ENCODE measurements at places on chromosomes 7 and 10.

- DNase-seq: peak; percentile 39
These were observed 18.8 kb upstream of the MINDY3 start for GRCh38 chr10:15879058-15879457.

- DNase-seq: no peak
These were observed 63.2 kb upstream of the CAV2 start for GRCh38 chr7:116436305-116436826.

- no peak for DNase-seq
These were observed 267.8 kb upstream of the MYO3A start for GRCh38 chr10:25666276-25666675.

- no peak for DNase-seq
These were observed 19.8 kb upstream of the ATE1 start for GRCh38 chr10:121947343-121948330.

DNA sequence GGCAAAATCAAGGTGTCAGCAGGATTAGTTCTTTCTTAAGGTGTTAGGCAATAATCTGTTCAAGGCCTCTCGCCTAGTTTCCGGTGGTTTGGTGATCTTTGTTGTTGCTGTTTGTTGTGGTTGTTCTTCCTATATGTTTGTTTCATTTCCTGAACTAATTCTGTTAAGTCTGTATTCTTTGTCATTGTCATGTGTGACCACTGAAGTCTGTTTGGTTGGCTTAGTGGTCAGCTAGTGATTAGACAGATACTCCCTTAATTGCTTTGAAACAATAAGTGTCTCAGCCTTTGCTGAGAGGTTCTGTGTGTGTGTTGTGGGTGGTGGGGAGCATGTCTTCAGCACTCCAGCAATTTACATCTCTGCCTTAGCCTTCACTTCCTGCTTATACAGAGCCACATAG, 46.0 kb downstream of the ABCC2 start:
- DNase-seq: peak; percentile 42

- no peak for DNase-seq
These were observed 202.1 kb upstream of the SMIM30 start for GRCh38 chr7:113320419-113320818.

- DNase-seq: no peak
These were observed 247.6 kb downstream of the EMX2 start for GRCh38 chr10:117790179-117790578.

DNA sequence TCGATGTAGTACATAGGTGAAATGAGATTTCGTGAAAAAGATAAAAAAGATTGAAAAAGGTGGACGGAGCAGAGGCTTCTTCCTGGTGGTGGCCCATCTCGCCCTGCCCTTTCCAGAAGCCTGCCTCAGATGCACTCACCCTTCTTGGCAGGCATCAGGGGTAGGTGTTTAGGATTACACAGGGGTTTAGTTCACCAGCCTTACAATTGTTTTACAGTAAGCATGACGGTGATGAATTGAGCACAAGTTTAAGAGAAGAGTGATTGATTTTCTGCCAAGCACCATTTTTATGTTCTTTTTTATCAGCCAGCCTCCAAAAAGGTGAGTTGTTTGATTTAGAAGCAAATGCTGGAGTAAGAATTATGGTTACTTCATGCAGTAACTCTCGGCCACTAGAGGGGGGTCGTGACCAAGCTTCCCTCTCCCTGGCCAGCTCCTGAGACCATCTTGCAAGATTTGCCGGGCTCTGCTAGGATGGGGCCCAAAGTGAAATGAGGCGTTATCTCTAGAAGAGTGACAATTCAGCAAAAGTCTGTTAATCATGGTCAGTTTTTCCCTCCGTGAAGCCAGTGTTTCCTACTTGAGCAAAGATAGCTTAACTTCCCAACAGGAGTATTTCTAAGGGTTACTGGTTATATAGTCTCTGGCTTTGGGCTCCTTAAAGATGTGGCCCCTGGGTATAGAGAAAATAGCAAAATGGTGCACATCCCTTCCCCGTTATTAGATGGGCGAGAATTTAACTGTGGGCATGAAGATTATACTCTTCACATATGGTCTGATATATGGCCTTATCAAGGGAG, 228.8 kb downstream of the BMPER start:
- DNase-seq: peak; percentile 13

- DNase-seq: no peak
These were observed 831 bp downstream of the CCDC7 start for GRCh38 chr10:32446536-32447406.

GRCh38 chr7:115475206-115475605, 553.3 kb downstream of the MDFIC start:
- no peak for DNase-seq

DNA sequence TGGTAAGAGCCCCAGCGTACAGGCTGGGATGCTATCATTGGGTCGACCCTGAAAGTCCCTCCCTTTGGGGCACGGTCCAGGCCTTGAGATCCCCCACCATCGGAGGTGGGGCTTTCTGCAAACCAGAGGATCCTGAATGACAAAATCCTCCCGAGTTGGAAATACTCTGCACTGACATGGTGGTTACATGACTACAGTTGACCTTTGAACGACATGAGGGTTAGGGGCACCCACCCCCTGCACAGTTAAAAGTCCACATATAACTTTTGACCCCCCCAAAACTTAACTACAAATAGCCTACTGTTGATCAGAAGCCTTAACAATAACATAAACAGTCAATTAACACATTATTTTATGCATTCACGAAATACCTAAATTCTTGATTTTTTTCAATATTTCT, 13.1 kb downstream of the HSPA12A start:
- no peak for DNase-seq

DNA sequence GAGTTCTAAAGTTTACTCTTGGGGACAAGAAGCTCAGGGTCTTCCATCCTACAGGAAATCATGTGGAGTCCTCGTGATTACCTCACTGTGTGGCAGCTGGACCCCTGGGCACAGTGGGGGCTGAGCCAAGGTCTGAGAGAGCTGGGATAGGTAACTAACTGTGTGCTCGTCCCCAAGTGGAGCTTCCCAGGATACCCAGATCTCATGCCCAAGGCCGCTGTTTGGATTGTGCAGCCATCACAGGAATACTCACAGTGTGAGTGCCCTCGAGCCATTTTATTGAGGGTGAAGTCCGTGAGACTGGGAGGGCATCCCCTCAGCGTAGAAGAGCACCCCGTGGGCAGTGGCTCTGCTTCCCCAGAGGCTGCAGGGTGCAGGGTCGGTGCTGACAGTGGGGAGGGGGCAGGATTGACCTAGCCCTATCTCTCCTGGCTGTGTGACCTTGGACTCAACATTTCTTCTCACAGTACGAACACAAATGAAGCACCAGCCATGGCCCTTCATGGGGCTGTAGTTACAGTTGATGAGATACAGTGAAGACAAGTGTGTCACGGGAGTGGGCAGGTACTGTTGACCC, 69.6 kb upstream of the LEP start:
- no peak for DNase-seq

DNA sequence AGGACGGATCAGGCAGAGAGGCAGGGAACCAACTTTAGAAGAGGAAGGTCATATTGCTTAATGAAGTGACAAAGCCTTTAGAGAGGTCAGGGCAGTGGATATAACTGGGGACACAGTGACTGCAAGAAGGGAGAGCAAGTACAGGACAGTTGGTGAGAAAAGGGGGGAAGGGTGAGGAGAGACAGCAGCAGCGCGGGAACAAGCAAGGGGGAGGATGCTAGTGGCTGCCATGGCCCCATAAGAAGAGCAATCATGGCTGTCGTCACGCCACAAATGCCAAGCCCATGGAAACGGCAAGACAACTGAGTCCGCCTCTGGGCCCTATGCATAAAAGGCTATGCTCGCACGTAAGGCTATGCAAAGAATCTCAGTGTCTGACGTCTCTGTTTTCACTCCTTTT, 9.1 kb downstream of the ZNF3 start:
- DNase-seq: no peak

- DNase-seq: no peak
These were observed 2.7 kb upstream of the FEZF1 start for GRCh38 chr7:122307228-122307621.

DNA sequence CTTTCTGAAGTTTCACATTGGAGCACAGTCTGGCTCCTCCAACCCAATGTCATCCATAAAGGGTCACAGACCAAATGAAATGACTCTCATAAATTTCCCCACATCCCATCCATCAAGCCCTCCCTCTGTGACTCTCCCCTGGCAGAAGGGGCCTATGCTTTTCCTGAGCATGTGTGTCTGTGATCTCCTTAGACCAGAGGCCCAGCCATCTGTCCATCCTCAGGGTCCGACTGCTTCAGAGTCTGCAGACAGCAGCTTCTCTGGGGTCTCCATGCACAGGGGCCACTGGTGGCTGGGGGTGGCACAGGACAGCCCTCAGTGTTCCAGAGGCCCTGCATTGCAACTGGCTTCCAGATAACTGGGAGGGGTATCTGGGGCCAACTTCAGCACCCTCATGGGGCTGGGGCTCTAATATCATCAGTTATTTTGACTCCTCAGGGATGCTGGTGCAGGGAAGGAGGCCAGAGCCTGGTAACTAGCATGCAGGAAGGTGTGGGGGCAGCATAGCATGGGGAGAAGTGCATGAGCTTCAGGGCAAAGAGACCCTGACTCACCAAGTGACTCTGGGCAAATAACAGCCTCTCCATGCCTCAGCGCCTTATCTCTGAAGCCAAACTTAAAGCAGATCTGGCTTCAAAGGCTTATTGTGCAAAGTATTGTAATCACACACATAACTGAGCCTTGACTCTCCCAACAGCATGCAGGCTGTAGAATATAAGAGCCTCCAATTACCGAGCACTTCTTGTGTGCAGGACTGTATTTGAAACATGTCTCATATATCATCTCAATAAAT, 266.9 kb downstream of the GRID1 start:
- DNase-seq: no peak

DNA sequence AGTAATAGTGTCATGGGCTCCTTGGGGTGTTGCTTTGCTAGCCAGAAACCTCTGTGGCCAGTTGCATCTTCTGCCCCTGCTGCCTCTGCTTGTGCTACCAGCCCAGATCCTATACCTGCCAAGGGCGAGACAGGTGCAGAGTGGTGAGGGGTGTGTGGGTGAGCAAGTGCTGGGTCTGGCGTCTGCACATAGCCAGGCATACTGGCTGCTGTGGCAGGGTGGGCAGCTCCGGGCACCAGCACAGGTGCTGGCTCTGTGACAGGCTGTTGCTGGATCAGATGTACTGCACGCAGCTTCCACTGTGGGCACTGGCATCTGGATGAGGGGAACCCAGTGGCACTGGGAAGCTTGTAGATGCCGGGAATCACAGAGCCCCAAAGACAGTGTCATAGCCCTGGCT, 148.4 kb downstream of the NXPH1 start:
- no peak for DNase-seq

GRCh38 chr10:103717341-103718246, 137.8 kb downstream of the SH3PXD2A start:
- DNase-seq: no peak

GRCh38 chr7:6579446-6579845, 2.2 kb downstream of the ZDHHC4 start:
- no peak for DNase-seq

DNA sequence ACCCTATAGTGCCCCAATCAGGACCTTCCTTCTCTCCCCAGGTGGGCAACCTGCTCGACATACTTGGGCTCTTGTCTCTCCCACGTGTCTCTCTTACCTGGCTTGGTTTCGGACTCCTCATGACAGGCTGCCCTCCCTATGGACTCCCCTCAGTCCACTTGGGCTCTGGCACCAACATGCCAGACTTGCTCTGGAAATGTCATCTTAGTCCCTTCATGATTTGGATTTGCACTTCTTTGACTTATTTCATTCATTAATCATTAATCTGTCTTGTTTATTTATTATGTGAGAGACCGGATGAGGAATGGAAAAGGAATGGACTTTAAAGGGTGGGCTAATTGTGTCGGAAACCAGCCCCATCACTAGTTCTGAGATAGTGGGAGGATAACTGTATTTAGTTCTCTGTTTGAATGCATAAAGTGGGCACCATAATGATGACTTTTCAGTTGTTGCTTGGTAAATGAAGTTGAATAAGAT, 108.0 kb downstream of the SND1 start:
- no peak for DNase-seq

GRCh38 chr10:71638064-71638821, 81.3 kb downstream of the C10orf105 start:
- DNase-seq: no peak

GRCh38 chr10:49185213-49185612, 3.0 kb downstream of the TMEM273 start:
- DNase-seq: no peak

- no peak for DNase-seq
These were observed 527.6 kb upstream of the ANKRD30A start for GRCh38 chr10:36597756-36598320.

GRCh38 chr7:30813466-30813865, 42.2 kb downstream of the MINDY4 start:
- DNase-seq: no peak

DNA sequence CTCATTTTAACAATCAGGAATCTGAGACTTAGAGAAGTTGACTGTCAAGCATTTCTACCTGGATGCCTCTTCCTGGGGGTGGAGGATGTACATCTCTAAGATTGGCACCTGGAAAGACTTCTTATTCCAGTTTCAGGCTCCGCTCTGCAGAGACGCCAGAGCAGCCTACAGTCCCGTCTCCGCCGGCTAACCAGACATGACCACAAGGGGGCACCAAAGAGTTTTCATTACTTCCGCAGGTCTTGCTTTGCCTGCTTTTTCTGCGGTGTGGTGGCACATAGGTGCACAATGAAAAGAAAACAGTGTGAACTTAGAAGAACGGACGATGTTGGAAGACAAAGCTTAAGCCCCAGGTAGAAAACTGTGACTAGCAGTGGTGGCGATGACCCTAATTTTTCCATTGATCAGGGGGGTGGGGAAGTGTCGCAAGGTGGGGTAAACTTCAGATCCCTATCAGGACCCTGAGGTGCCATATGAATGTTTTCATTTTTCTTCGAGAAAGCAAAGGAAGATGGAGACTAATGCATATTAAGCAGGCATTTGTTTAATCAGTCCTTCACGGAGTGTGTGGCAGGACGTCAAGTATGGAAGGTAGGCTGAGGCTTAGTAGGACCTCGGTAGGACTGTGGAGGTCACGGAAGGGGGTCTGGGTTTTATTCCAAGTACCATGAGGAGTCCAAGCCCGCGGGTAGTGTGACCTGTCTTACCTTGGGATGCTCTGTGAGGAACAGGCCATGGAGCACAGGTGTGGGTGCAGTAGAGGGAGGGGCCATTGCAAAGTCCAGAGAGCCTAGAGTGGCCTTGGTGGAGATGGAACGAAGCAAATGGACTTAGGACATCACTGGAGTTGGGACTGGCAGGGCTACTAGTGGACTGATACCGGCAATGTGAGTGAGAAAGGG, 60.1 kb upstream of the SORCS3 start:
- DNase-seq: peak; percentile 71

Data from activated CD4-positive, alpha-beta T cell treated with anti-CD3 and anti-CD28 coated beads, Interleukin-2, Interleukin-4, amounts not matched to agents 100 ng/mL and 50 ng/mL, durations not matched to agents 16 hours and 8 hours (primary cell).